Tibial nerve (tissue), 4 donors: ENCODE measurements at places on chromosomes 1 and 21. TPM values are rescaled to one million over a fixed set of nuclear protein-coding genes. Genes with fewer than 3 reads are reported as not detected.
A peak's percentile ranks its signal among the peaks of the same experiment; 100 is the strongest.

The RGS7 gene
- total RNA-seq: 0.39 TPM

The SMPDL3B gene
- not detected for total RNA-seq

The DCDC2B gene
- total RNA-seq: not detected

DNA sequence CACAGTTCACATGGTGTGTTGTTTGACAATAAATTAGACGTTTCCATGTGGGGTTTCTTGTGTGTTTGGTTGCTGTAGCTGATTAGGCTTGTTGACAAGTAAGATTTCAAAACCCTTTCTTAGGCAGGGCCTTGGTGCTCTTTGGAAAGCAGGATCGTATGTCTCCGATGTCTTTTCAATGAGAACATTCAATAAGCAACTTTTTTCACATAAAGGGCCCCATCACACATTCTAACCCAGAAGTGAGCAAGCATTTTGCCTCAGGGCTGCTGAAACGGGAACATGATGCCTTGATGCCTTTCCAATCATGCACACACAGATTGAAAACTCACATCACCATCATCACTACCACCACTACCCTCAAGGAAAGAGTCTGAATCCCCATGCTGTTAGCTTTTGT, 33.1 kb downstream of the LPAR3 start:
- no peaks in the 10 kb centered on the region for H3K36me3 ChIP-seq
- H3K4me3 ChIP-seq: no peak overlapping the region
- no peak for DNase-seq
- H3K27me3 ChIP-seq: no peaks in the 10 kb centered on the region

GRCh38 chr1:168892931-168893330, 163.9 kb upstream of the DPT start:
- DNase-seq: no peak
- H3K27me3 ChIP-seq: no peaks in the 10 kb centered on the region
- H3K36me3 ChIP-seq: no peaks in the 10 kb centered on the region
- H3K4me3 ChIP-seq: no peak overlapping the region

GRCh38 chr1:111988743-111989453, 570 bp downstream of the KCND3 start:
- H3K4me1 ChIP-seq: peaks cover 15% of the 10 kb centered on the region
- H3K27me3 ChIP-seq: no peaks in the 10 kb centered on the region
- H3K36me3 ChIP-seq: no peaks in the 10 kb centered on the region
- H3K27ac ChIP-seq: no peak overlapping the region
- peak overlapping the region; percentile 53 for H3K4me3 ChIP-seq
- DNase-seq: no peak

DNA sequence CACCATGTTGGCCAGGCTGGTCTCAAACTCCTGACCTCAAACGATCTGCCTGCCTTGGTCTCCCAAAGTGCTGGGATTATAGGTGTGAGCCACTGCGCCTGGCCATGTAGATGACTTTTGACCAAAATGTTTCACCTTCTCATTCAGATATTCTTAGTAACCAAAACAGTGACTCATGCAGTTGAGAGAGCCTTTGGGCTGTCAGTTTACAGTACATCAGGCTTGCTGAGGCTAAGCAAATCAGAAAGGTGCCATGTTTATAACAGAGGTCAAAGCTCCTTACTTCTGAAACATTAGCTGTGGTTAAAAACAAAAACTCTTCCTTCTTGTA, 21.0 kb downstream of the CNIH4 start:
- H3K27me3 ChIP-seq: no peaks in the 10 kb centered on the region
- no peak overlapping the region for H3K4me3 ChIP-seq
- DNase-seq: no peak
- no peaks in the 10 kb centered on the region for H3K4me1 ChIP-seq
- H3K36me3 ChIP-seq: no peaks in the 10 kb centered on the region

- H3K27me3 ChIP-seq: peaks cover 9% of the 10 kb centered on the region
- DNase-seq: no peak
- H3K4me3 ChIP-seq: no peak overlapping the region
- H3K36me3 ChIP-seq: no peaks in the 10 kb centered on the region
- no peaks in the 10 kb centered on the region for H3K4me1 ChIP-seq
- no peak overlapping the region for H3K27ac ChIP-seq
Observed at GRCh38 chr1:3270403-3271245, 183.8 kb upstream of the ARHGEF16 start.

DNA sequence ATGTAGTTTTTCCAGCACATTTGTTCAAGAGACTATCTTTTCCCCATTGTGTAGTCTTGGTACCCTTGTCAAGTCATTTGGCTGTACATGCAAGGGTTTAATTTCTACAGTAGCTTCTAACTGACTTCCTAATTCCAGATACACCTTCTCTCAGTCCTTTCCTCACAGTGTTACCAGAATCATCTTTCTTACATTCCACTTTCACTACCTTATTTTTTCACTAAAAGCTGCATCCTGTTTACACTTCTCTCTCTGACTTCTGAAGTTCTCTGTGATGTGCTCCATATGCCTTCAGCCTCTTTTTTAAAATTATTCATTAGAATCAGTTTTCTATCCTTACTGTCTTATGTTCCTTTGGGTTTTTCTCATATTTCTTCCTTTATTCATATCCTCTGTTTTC, 57.1 kb upstream of the RWDD3 start:
- peaks cover 20% of the 10 kb centered on the region for H3K36me3 ChIP-seq
- H3K4me1 ChIP-seq: no peaks in the 10 kb centered on the region
- H3K4me3 ChIP-seq: no peak overlapping the region
- H3K27ac ChIP-seq: no peak overlapping the region
- no peak for DNase-seq

GRCh38 chr21:16522548-16522947, 792.8 kb downstream of the USP25 start:
- H3K27me3 ChIP-seq: no peaks in the 10 kb centered on the region
- no peaks in the 10 kb centered on the region for H3K4me1 ChIP-seq
- H3K27ac ChIP-seq: no peak overlapping the region
- DNase-seq: no peak

- DNase-seq: no peak
- H3K4me1 ChIP-seq: no peaks in the 10 kb centered on the region
- H3K27ac ChIP-seq: no peak overlapping the region
Observed at GRCh38 chr1:10555635-10556429, 81.1 kb downstream of the PEX14 start.

DNA sequence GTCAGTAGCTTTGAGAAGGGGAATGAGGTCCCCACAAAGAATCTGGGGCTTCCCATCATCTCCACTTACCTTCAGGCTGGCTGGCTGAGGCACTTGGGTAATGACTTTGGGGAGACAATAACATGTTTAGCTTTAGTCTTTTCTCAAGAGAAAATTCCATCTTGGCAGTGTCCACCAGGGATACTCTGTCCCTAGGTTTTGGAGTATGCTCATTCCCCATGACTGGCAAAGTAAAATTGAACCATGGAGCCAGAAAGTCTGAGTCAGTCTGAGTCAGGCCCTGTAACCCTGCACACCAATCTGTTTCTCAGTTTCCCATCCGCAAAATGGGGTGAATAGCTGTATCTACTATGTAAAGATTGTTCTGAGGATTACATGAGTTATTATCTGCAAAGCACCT, 28.2 kb downstream of the RUNX1 start:
- no peaks in the 10 kb centered on the region for H3K4me1 ChIP-seq
- H3K36me3 ChIP-seq: no peaks in the 10 kb centered on the region
- H3K4me3 ChIP-seq: no peak overlapping the region
- H3K27ac ChIP-seq: no peak overlapping the region
- H3K27me3 ChIP-seq: no peaks in the 10 kb centered on the region

DNA sequence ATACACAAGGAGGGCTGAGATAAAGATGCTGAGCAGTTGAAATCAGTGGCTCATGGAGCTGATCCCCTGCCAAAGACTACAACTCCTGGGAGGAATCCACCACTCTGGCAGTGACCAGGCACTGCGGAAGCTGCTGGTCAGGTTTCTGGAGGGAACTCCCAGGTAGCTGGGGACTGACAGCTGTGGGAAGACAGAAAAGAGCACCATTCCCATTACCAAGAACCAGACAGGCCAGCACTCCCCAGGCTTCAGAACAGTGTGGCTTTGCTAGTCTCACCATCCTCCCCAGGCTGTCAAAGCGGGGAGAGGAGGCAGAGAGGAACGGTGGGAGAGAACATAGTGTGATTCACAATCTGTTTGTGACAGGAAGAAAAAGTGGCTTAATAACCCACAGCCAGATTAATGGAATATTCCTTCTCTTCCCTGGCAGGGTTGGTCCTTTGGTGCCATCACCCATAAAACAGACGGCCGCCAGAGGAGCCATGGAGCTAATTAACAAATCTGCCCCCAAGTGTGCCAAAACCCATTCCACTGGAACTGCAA, 92.1 kb downstream of the MAB21L3 start:
- DNase-seq: no peak
- H3K27ac ChIP-seq: no peak overlapping the region
- H3K4me3 ChIP-seq: no peak overlapping the region
- no peaks in the 10 kb centered on the region for H3K36me3 ChIP-seq

DNA sequence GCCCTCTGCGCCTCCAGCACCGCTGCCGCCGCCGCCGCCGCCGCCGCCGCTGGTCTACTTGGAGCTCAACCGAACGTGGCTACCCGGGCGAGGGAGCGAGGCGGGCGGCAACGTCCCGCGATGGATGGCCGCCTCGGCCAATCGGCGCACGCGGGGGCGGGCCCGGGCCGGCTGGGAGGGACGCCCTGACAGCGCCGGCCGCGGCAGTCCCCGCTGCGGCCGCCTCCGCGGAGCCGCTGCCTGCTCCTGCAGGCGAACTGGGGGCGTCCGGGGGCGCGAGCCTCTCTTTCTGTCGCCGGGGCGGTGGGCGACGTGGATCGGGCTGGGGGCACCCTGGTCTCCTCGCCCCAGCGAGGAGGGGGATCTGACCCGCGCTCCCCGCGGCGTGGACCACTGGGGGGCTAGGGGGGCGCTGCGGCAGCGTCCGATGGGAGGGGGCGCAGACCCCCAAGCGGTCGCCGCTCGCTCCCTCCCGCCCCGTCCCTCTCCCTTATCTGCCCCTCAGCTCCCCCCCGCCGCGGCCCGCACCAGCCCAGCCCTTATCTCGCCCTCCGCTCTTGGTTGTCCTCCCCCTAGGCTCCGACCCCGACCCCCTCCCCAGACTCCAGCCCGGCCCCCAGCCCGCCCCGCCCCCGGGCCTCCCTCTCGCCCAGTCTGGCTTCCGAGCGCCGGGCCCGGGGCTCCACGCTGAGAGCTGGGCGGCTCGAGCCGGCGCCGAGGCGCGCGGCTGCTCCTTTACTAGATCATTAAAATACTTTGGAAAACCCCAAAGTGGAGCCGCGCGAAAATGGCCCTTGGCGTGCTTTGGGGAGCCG, at the start of gene SSBP3:
Gene SSBP3, minus strand, starts transcription at position 56 of the 815 bp plus-strand sequence.
- DNase-seq: peak; percentile 74
- H3K4me1 ChIP-seq: peaks cover 30% of the 10 kb centered on the region
- peak within 1 kb of the TSS; percentile 86 for H3K4me3 ChIP-seq
- peak within 1 kb of the TSS; percentile 93 for H3K27ac ChIP-seq

DNA sequence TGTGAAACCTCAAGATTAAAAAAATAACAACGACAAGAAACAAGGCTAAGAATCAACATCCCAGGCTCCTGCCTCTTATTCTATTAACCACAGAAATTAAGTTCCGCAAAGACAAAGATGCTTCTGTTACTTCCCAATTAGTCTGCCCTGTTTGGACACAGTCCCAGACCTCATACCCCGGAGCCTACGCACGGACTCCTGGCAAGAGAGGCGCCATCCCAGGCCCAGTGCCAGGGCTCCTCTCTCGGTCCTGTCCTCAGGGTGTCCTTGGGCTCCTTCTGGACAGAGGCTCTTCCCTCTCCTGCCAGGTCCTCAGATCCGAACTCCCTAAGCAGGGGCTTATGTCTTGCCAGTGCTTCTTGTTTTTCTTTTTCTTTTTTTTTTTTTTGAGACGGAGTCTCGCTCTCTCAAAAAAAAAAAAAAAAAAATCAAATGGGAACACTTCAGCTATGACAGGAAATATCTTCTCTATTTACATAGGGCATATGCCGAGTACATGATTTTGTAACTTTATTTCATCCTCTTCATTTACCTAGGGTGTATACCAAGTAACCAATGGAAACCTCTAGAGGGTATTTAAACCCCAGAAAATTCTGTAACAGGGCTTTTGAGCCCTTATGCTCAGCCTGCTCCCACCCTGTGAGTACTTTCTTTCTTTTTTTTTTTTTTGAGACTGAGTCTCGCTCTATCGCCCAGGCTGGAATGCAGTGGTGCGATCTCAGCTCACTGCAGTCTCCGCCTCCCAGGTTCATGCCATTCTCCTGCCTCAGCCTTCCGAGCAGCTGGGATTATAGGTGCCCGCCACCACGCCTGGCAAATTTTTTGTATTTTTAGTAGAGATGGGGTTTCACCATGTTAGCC, 11.7 kb upstream of the ENO1 start:
- H3K27me3 ChIP-seq: no peaks in the 10 kb centered on the region
- no peaks in the 10 kb centered on the region for H3K4me1 ChIP-seq
- H3K27ac ChIP-seq: peak overlapping the region; percentile 68
- no peaks in the 10 kb centered on the region for H3K36me3 ChIP-seq
- peak overlapping the region; percentile 22 for H3K4me3 ChIP-seq
- DNase-seq: peak; percentile 86

DNA sequence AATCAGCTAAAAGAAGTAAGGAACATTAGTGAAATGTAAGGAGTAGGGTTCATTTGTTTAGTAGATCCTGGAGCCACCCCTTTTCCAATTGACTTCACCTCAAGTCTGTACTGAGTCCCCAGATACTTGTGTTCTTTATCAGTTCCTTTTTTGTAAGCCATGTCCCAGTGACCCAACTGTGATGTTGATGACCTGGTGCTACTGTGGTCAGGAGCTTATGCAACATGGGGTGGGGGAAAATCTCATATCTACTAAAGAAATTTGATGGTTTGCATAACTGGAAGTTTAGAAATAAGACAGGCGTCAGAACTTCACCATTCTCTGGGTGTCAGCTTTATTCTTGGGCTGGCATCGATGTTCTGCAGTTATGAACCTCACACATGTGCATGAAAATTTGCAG, 120.5 kb downstream of the LRRC7 start:
- H3K4me3 ChIP-seq: no peak overlapping the region
- H3K36me3 ChIP-seq: no peaks in the 10 kb centered on the region
- no peak overlapping the region for H3K27ac ChIP-seq
- no peak for DNase-seq

DNA sequence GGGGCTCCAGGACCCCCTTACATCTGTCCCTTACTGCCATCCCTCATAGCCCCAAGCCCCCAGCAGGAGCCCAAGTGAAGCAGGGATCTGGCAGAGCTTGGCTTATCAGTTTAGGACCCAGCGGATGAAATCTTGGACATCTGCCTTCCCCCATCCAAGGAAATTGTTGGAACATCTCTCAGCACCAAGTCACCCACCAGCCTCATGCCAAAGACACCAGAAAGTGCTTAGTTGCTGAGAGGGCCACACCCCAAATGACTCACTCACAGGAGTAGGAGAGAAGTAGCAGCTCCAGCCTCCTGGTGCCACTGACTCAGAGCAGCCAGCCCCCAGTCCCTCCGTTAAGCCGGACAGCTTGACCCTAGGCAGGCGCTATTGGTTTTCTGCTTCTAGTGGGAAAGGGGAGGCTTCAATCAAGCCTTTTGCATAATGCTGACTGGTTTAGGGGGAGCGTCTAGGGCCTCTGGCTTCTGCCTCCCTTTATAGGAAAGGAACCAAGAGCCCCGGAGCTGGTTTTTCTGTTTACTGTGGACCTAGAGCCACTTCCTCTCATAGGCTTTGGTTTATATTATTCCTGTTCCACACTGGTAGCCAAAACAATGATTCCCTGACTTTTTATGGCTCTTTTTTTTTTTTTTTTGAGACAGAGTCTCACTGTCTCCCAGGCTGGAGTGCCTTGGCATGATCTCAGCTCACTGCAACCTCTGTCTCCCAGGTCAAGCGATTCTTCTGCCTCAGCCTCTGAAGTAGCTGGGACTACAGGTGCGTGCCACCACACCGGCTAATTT, 114.2 kb upstream of the IPO9 start:
- H3K4me3 ChIP-seq: no peak overlapping the region
- H3K4me1 ChIP-seq: peaks cover 72% of the 10 kb centered on the region
- H3K27me3 ChIP-seq: no peaks in the 10 kb centered on the region
- H3K27ac ChIP-seq: peak overlapping the region; percentile 66
- DNase-seq: peak; percentile 73

GRCh38 chr21:26115305-26115704, 55.3 kb downstream of the APP start:
- H3K4me1 ChIP-seq: peaks cover 61% of the 10 kb centered on the region
- DNase-seq: no peak
- no peak overlapping the region for H3K4me3 ChIP-seq
- peak overlapping the region; percentile 80 for H3K27ac ChIP-seq
